ENCODE measurements at places on chromosomes 6 and 20.

- DNase-seq = no peak
Measured at GRCh38 chr6:152387091-152387490, 250.1 kb downstream of the SYNE1 start.

GRCh38 chr20:44024820-44025580, 110.3 kb downstream of the TOX2 start:
- DNase-seq = no peak

DNA sequence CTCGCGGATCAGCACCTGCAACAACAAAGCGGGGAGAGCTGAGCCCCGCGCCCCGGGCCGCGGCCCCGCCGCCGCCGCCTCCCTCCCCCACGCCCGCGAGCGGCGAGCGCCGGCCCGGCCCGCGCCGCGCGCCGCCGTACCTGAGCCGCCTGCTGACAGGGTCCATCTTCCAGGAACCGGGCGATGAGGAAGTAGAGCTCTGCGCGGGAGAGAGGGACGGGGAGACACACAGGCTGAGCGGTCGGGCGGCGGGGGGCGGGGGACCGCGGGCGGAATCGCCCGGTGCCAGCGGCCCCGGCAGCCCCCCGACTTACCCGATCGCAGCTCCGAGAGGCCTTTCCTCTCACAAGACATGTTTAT, 359 bp downstream of the PHIP start:
- peak; percentile 63 for DNase-seq

GRCh38 chr6:141498977-141499376, 633.7 kb upstream of the GJE1 start:
- DNase-seq = no peak

GRCh38 chr6:66103954-66104353, 396.9 kb upstream of the EYS start:
- DNase-seq = no peak

DNA sequence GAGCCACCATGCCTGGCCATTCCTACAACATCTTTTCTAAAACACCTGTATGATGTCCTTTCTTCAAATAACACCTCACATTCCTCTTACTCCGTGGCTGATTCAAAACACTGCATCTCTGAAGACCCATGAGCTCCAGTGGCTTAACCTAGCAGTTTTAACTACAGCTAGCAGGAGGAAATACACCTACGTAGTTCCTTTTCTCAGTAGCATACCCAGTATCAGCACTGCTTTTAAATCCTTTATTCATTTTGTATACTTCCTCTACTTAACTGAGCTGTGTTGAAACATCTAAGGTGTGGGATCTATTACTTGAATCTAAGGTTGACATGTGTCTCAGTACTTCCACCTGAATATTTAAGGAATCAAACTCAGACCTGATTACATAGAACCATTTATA, 113.6 kb upstream of the CCDC28A start:
- no peak for DNase-seq

DNA sequence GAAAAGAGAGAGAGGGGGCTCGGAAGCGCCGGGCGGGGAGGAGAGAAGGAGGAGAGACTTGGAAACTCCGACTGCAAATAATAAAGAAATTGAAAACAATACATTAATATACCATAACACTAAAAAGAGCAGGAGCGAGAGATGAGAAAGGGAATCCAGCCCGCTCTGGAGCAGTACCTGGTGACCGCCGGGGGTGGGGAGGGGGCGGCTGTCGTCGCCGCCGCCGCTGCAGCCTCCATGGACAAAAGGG, 338 bp downstream of the E2F3 start:
- no peak for DNase-seq

DNA sequence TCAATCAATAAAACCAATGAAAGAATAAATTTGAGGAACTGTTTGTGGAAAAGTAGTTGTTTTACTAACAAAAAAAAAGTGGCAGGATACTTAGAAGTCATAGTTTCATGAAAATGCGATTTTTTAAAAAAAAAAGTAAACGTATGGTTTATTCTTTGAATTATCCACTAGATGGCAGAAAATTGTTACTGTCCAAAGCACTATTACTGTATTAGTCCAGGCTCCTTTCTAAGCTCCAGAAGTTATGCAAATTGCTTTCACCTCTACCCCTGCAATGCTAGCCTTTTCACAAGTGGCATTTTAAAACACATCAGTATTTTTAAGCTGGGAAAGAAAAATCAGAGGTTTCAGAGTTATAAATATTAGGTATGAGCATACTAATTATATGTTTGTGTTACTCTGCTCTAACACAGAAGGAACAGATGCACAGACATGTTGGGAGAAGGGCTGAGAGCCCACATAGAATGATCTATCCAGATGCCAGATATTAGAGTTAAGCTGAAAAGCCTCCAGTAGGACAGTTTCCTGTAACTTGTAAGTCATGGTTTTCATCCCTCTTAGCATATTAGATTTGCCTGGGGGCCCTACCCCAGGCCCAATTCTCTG, 63.9 kb downstream of the FHL5 start:
- no peak for DNase-seq

DNA sequence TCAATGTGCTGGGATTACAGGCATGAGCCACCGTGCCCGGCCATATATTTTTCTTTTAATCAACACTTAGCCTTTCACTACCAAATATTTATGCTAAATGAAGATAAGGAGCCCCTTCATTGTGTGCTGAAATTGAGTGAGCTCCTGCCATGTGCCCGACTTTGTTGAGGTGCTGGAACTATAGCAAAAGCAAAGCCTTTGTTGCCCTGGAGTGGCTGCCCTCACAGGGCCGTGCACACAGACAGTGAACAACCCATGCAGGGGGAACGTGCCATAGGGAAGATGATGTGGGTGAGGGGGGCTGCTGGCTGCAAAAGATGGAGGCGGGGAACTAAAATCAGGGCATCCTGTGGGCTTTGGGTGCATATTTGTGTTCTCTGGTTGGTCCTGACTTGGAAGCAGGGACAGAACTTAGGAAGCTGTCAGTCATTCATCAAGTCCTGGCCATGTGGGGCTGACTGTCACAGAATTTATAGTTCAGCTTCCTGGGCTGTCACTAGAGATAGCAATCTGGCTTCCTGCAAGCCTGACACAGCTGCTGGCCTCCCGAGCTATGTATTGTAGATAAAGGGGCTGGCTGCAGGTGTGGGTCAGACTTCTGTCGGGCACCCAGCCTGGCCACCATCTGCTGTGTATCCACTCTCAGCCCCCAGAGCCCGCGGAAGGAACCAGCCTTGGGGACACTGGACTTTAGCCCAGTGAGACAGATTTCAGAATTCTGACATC, 56.8 kb upstream of the MPC1 start:
- no peak for DNase-seq

DNA sequence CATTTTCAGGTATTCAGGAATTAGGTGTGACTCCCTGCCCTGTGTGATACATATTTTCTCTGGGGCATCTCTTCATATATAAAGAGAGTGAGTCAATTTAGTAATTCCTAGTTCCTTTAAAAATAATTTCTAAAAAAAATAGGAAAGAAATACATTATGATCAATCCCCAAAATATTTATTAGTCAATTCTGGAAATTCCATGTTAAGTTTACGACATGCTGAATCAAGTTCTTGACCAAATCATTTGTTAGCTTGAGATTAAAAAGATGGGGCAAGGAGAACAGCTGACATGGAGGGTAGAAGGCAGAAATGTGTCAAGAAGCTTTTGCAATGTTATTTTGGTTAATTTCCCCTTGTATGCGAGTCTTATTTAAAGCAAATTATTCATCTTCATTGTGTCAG, 22.7 kb upstream of the PRDM1 start:
- DNase-seq = no peak

- DNase-seq = peak; percentile 83
Measured at GRCh38 chr6:79949233-79949632, 1.9 kb upstream of the ELOVL4 start.

GRCh38 chr6:170505306-170505705, 47.8 kb downstream of the PSMB1 start:
- DNase-seq = no peak

GRCh38 chr6:5724911-5725310, 281.8 kb downstream of the NRN1 start:
- DNase-seq = no peak

GRCh38 chr6:107103082-107103481, 12.2 kb downstream of the BEND3 start:
- no peak for DNase-seq

GRCh38 chr20:57537822-57538221, 12.9 kb upstream of the CTCFL start:
- no peak for DNase-seq

DNA sequence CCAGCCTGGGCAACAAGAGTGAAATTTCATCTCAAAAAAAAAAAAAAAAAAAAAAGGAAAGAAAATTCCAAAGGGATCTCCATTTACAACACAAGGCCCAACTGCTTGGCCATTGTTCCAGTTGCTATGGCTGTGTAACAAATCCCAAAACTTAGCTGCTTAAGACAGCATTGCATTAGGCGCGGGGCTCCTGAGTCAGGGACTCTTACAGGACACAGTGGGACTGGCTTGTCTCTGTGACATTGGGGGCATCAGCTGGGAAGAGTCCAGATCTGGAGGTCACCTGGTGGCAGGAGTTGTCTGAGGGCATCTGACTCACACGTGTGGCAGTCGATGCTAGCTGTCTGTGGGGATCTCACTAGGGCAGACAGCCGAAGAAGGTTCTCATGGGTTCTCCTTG, 35.6 kb downstream of the TTLL9 start:
- no peak for DNase-seq

DNA sequence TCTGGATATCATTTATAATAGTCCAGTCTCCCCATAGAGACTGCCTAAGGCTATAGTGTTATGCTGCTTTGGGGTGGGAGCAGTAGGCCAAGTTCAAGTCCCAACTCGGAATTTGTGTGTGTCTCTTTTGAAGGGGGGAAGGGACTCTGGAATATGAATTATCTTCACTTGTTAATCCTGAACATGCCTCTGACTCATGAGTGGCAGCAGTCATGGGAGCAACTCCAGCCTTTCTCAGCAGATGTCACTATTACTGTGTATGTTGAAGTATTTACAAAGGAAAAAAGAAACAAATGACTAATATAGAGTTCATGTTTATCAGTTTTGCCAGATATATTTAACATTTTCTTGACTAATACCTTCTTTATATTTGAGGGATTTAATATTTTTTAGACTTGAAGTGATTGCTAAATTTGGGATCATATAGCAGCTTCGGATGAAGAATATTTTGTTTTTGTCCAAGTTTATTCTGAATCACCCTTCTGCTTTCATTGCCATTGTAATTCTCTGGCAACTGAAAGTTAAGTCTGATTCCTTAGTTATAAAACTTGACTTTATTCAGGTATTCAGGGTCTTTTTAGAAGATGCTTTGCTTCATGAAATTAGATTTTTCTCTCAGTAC, 23.4 kb downstream of the FAM217A start:
- peak; percentile 30 for DNase-seq

DNA sequence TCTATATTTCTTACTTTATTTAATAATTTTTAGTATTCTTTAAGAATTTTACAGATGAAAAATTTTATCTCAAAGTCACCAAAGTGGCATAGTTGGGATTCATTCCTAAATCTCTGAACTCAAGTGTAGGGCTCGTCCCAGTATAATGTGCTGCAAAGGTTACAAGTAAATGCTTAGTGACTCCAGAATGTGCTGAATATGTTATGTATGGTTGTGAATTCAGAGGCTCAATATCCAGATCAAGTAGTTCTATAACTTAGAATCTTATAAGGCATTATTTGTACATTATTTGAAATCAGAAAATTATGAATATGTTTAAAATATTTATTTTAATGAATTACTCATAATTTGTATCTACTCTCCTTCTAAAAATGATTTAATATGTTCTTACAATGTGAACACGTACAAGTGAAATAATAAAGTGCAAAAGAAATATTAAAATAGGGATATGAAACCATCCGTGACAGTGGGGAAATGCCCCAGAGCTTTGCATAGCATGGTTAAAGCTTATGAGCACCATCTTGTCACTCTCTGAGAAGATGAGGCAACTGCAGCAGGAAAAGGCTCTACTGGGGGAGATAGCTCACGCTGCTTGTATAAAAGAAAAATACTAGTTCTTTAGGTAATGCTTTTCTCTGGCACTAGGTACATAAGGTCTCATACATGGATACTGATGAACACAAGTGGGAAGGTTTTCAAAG, 259.0 kb downstream of the FOXC1 start:
- DNase-seq = no peak

GRCh38 chr6:161755080-161755479, 481.2 kb upstream of the AGPAT4 start:
- DNase-seq = no peak

- no peak for DNase-seq
Measured at GRCh38 chr6:89669002-89669401, 30.5 kb upstream of the LYRM2 start.

GRCh38 chr20:61288331-61288784, 36.3 kb downstream of the CDH4 start:
- DNase-seq = no peak

GRCh38 chr6:105799056-105799455, 287.1 kb upstream of the PRDM1 start:
- DNase-seq = no peak

- no peak for DNase-seq
Measured at GRCh38 chr6:24798740-24799540, at the start of gene ARMH2. ARMH2 (minus strand) TSS chr6:24798917; CDS start chr6:24798857, 60 bp downstream.

- DNase-seq = no peak
Measured at GRCh38 chr20:19677336-19677735, 80.7 kb upstream of the RIN2 start.
